ENCODE measurements at places on chromosomes 6 and 20.

GRCh38 chr6:109478841-109479624 lies 4.0 kb downstream of the ZBTB24 start:
- no peak for DNase-seq

DNA sequence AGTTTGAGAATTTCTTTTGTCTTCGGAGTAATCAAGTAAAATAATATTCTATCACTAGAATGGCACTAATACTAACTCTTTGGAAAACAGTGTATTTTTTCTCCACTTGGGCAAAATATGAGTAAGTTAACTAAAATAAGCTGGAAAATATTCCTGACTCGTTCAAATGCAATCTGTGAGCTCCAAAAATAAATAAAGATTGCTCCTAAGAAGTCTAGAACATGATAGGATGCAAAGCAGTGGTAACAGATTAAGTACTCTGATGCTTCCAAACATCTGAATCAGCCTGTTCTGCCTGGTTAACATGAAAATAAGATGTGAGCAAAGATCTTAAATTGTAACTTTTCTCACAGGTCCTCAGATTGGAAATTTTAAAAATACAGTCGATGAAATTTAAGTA lies 285.1 kb upstream of the ID4 start:
- DNase-seq = no peak

- DNase-seq = no peak
Measured at GRCh38 chr6:127893541-127893940, 7.3 kb downstream of the THEMIS start.

DNA sequence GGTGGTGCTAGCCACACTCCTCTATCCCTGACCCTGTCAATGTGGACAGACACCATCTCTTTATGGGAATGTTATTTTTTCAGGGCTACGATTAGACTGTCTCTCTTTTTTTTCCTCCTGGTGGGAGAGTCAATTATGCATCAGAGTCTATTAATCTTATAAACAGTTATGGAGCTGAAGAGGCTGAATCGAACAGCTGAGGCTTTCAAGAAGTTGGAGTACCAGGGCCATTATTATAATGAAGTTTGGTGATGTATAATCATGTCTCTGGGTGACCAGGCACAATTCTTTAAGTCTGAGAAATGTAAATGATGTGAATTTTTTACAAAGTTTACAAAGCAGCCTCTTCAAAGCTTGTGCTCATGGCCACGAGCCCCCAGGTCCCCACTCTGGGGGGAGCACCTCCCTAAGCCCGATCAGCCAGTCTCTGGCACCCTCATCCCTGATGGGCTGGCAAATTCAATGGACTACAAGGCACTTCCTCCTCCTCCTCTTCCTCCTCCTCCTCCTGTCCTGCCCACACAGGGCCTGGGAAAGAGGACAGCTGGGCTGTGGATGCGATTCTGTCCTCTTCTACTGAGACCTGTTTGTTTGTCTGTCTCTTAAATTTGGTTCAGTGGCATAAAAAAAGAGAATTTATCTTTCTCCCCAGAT lies 43.9 kb upstream of the QKI start:
- no peak for DNase-seq

DNA sequence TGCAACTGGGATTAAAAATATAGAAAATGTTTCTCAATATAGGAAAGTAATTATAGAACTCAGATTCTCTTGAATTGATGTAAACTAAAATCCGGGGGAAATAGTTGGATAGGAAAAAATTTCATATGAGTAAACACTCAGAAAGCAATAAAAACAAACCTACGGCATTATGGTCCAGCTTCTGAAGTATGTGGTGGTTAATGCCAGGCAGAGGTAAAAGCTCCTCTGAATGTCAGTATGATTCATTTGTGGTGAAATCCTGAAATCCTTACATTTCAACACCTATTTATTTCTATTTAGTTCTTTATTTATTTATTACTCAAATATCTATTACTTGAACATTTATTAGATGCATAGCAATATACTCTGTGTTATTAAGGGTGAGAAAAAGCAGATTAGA lies 145.1 kb downstream of the RIMS1 start:
- DNase-seq = no peak

DNA sequence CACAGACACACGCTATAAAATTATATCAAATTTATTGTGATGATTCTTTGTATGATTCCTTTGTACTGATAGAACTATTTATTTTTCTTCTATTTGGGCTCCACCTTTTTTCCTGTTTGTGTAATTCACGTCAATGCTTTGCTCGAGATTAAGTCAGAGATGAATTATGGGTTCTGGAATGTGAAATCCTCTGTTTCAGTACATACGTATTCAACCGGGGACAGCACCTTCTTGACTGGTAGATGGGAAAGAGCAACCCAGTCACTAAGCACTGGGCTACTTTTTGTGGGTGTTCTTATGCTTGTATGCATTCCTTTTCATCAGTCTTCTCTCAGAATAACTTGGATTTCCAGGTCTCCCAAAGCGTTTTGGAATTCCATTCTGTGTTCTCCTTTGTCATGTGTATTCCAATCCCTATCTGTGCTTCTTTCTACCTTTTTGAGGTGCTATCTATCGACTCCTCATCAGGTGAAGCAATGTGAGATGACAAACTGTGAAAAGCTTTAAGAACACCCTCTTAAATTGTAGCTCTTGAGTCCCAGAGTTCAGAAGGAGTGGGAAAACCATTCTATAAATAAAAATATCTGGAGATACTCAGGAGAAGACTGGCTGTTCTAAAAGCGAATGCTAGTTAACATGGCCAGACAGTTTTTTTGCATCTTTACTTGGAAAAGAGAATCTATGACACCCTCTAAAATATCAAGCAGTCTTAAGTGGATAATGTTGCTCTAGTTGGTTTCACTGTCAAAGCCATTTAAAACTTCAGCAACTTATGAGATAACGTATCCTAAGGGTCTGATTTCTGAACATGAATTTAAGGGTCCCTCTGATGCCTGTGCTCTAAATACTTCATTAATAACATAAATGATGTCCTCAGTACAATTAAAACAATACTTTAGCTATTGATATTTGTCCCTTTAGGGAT lies 197.7 kb upstream of the PREP start:
- peak; percentile 8 for DNase-seq

- no peak for DNase-seq
Measured at GRCh38 chr6:16767765-16768476, 6.7 kb upstream of the ATXN1 start.

DNA sequence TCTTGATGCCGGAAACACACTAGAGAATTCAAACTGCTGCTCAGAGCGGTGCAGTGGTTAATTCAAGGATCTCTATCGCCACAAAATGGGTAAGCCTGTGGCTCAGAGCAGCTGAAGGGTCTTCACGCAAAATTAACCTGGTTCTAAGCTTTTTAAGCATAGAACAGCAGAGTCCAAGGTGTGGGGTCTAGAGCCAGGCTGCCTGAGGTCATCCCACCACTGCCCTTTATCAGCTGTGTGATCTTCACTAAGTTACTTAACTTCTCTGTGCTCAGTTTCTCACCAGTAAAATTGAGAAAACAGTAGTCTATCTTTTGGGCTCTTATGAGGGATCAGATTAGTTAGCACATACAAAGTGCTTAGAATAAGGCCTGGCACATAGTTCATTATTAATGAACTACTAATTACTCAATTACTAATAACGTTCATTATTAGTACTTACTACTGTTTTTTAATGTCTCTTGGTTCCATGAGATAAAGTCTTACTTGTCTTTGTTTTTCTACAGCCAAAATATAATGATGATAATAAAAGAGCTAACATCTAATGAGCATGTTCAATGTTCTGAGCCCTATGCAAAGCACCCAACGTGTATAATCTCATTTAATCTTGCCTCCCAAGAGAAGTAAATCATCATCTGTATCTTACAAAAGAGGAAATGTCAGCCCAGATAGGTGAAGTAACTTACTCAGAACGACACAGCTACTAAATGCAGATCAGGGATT lies 92.9 kb downstream of the NFATC2 start:
- DNase-seq = no peak

DNA sequence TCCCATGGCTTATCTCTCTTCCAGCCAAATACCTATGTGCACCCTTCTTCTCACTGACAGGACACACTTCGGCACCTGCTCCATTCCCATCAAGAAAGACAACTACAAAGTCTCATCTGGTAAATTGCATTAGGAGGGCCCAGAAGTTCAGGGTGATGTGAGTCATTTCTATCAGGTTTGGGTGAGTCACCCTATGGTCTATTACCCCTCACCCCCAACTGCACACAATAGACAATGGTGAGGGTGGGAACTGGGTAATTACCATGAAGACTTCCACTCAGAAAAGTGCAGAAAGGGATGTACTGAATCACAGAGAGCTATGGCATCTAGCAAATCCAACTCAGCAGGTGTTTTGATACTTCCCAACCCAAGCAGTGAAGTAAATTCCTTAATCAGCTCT lies 54.8 kb downstream of the OPN5 start:
- no peak for DNase-seq

DNA sequence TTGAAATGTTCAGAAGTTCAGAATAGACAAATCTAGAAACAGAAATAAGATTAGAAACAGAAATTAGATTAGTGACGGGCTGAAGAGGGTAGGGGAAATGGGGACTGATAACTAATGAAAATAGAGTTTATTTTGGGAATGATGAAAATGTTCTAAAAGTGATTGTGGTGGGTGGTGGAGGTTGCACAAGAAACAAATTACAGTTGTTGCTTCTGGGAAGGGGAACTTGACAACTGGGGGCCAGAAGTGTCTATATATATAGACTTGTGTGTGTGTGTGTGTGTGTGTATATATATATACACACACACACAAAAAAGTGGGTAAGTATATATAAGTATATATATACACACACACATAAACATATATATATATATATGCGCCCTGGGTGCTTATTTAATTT lies 86.5 kb upstream of the RREB1 start:
- no peak for DNase-seq

DNA sequence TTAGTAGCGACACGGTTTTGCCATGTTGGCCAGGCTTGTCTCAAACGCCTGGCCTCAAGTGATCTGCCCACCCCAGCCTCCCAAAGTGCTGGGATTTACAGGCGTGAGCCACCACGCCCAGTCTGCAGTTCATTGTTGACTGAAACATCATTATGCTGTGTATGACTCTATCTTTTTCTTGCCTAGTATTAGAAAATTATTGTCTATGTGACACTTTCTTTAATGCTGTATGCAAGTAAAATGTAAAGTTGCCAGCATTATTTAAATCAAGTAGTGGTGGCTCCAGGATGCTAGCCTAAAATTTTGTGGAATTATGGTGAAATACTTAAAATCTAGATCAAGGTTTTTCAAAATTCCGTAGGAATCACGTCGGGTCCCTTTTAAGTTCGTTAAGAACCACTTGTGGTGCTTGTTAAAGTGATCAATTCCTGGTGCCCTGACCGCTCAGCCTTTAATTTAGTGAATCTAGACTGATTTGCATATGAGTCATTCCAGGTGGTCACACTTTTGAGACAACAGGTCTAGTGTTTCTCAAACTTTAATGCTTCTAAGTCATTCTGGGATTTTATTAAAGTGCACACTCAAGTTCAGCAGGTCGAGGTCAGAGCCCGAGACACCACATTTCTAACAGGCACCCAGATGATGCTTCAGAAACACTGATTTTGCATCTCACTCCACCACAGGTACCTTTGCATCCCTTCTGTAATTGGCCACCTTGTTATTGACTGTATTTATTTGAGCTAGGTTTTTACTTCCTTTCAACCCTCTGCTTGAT lies 132.6 kb upstream of the MTHFD1L start:
- no peak for DNase-seq

- DNase-seq = no peak
Measured at GRCh38 chr6:74870403-74870802, 335.4 kb downstream of the COL12A1 start.

GRCh38 chr6:12335131-12335527 lies 45.0 kb downstream of the EDN1 start:
- no peak for DNase-seq

- no peak for DNase-seq
Measured at GRCh38 chr6:16698162-16698533, 63.1 kb downstream of the ATXN1 start.

GRCh38 chr6:53630533-53631226 lies 34.9 kb downstream of the KLHL31 start:
- no peak for DNase-seq

- DNase-seq = no peak
Measured at GRCh38 chr20:37435607-37436006, 85.4 kb upstream of the NNAT start.

DNA sequence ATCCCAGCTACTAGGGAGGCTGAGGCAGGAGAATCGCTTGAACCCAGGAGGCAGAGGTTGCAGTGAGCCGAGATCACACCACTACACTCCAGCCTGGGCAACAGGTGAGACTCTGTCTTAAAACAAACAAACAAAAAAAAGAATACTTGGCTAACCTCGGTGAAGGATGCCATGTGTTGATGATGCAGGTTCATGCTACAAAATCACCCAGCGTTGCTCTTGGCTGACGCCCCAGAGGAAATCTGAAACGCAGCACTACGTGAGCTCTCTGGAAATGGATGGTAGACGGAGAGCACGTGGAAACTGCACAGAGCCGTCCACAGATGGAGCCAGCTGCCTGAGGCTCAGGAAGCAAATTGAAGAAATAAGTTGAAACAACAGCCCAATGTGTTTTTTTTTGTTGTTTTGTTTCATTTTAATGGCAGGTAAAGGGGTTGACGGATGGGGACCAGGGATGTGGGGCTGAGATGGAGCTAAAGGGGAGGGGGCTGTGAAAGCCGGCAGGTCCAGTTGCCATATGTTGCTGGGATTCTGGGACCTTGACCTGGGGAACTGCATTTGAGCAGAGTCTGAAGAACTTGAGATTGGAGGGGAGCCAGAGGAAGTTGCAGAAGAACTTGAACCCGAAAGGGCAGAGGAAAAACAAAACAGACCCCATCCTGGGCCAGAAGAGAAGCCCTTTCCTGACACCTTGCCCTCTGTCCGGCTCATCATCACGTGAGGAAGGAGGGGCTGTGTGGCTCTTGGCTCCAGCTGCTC lies 12.8 kb upstream of the MANBAL start:
- no peak for DNase-seq

DNA sequence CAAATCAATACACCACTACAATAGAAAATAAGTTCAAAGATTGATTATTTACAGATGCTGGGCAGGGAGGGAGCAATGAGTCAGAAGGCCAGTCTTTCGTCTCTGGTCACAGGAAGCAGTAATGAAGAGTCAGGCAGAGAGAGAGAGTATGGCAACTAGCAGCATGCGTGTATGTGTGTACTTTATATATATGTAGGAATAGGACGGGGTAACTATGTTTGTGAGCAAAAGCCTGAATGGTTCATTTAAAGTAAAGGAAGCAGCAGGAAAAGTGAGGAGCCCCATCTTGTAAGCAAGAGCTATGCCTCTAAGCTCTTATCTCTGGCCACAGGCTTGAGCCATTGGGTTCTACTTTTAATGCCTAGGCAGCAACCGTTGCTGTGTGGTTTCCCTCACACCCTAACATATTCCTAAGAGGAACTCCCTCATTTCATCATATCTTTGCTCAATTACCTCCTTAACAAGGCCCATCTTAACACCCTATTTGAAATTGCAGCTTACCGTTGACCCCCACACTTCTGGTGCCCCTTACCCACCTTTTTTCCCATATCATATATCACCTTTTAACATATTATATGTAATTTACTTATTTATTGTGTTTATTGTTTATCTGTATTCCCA lies 66.6 kb downstream of the AFG1L start:
- no peak for DNase-seq

GRCh38 chr6:45105170-45105820 lies 222.8 kb upstream of the RUNX2 start:
- DNase-seq = no peak

Measured in H7 (cell line).